ENCODE measurements at places on chromosomes 16 and 17.
A peak's percentile ranks its signal among the peaks of the same experiment; 100 is the strongest.

DNA sequence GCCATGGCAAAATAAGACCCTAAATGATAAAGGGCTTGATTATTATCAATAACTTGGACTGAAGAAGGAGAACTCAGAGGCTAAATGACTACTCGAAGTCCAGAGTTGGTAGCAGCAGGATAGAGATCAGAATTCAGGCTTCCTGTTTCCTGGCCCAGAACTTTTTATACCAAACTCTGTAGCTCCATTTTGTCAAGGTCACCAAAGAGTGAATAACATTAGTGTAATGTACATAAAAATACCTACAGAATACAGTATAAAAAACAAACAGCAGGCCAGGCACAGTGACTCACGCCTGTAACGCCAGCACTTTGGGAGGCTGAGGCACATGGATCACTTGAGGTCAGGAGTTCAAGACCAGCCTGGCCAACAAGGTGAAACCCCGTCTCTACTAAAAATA is 79.0 kb downstream of the ARHGAP17 start:
- peaks cover 34% of the 10 kb centered on the region for H3K36me3 ChIP-seq
- no peak overlapping the region for H3K27ac ChIP-seq
- no peak overlapping the region for H3K4me3 ChIP-seq
- H3K4me1 ChIP-seq = no peaks in the 10 kb centered on the region
- no peaks in the 10 kb centered on the region for H3K27me3 ChIP-seq
- DNase-seq = no peak

GRCh38 chr17:45339646-45340605 is 23.1 kb upstream of the MAP3K14 start:
- H3K4me3 ChIP-seq = no peak overlapping the region
- peaks cover 5% of the 10 kb centered on the region for H3K4me1 ChIP-seq
- H3K36me3 ChIP-seq = no peaks in the 10 kb centered on the region
- no peaks in the 10 kb centered on the region for H3K27me3 ChIP-seq
- no peak for DNase-seq

- no peaks in the 10 kb centered on the region for H3K27me3 ChIP-seq
- no peak overlapping the region for H3K4me3 ChIP-seq
- no peak for DNase-seq
- H3K4me1 ChIP-seq = no peaks in the 10 kb centered on the region
These were observed 36.1 kb upstream of the ATP2C2 start for GRCh38 chr16:84331998-84332780.

GRCh38 chr16:89317101-89317671 is 99.7 kb downstream of the ZNF778 start:
- H3K4me1 ChIP-seq = peaks cover 74% of the 10 kb centered on the region
- H3K27me3 ChIP-seq = no peaks in the 10 kb centered on the region
- H3K27ac ChIP-seq = peak overlapping the region; percentile 98
- no peak overlapping the region for H3K4me3 ChIP-seq

GRCh38 chr17:80716986-80717719 is 172.5 kb downstream of the RPTOR start:
- H3K36me3 ChIP-seq = peaks cover 5% of the 10 kb centered on the region
- no peak overlapping the region for H3K4me3 ChIP-seq
- H3K27ac ChIP-seq = no peak overlapping the region
- no peaks in the 10 kb centered on the region for H3K27me3 ChIP-seq
- peaks cover 21% of the 10 kb centered on the region for H3K4me1 ChIP-seq

DNA sequence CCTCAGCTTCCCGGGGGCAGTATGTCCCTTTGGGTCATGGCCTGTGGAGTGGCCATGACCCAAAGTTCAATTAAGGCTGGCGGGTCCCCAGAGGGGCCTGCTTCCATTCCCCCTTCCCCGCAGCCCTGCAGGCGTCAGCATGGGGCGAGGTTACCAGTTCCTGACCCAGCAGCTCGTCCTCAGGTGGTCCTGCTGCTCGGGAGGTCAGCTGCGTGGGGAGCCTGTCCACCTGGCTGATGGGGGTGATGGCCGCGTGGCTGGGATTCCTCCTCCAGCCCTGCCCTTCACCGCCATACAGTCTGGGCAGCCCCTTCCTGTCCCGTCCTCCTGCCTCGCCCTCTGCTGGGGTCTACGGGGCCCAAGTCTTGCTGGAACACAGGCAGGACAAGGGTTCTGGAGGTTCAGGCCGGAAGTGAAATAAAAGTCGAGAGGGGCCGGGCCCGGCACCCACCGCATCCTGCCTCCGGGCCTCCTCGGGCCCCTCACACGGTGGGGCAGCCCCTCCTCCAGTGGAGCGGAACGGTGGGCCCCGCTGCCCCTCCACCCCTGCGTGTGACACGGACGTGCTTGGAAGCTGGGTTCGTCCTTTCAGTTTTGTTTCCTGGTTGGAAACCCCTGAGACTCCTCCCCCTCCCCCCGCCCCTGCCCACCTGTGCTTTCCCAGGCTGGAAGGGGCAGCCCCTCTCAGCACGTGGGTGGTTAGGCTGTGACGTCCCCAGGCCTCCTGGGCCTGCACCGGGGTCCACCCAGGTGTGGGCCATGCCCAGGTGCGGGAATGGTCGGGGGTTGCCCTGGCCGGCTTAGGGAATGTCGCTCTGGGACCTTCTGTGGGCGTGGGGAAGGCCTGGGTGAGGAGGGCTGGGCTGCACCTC is 6.8 kb downstream of the UBALD2 start:
- H3K36me3 ChIP-seq = peaks cover 21% of the 10 kb centered on the region
- DNase-seq = no peak
- peaks cover 17% of the 10 kb centered on the region for H3K4me1 ChIP-seq
- no peak overlapping the region for H3K4me3 ChIP-seq
- H3K27ac ChIP-seq = no peak overlapping the region

GRCh38 chr17:27530764-27531391 is 74.6 kb downstream of the KSR1 start:
- no peak overlapping the region for H3K4me3 ChIP-seq
- H3K4me1 ChIP-seq = peaks cover 15% of the 10 kb centered on the region
- no peak overlapping the region for H3K27ac ChIP-seq
- no peaks in the 10 kb centered on the region for H3K36me3 ChIP-seq

GRCh38 chr16:1182316-1182671 is 29.4 kb downstream of the CACNA1H start:
- H3K36me3 ChIP-seq = no peaks in the 10 kb centered on the region
- H3K4me1 ChIP-seq = no peaks in the 10 kb centered on the region
- DNase-seq = no peak
- H3K27me3 ChIP-seq = no peaks in the 10 kb centered on the region
- no peak overlapping the region for H3K4me3 ChIP-seq
- no peak overlapping the region for H3K27ac ChIP-seq

- H3K4me1 ChIP-seq = no peaks in the 10 kb centered on the region
- no peaks in the 10 kb centered on the region for H3K36me3 ChIP-seq
- no peak overlapping the region for H3K4me3 ChIP-seq
- H3K27me3 ChIP-seq = no peaks in the 10 kb centered on the region
- DNase-seq = no peak
- no peak overlapping the region for H3K27ac ChIP-seq
These were observed 18.0 kb upstream of the ASGR2 start for GRCh38 chr17:7132511-7133094.

GRCh38 chr17:13400491-13400890 is 201.2 kb downstream of the HS3ST3A1 start:
- H3K4me3 ChIP-seq = no peak overlapping the region
- peaks cover 8% of the 10 kb centered on the region for H3K4me1 ChIP-seq
- DNase-seq = no peak
- no peak overlapping the region for H3K27ac ChIP-seq

GRCh38 chr16:11301645-11302501 is 20.7 kb upstream of the PRM1 start:
- H3K27me3 ChIP-seq = no peaks in the 10 kb centered on the region
- peaks cover 9% of the 10 kb centered on the region for H3K4me1 ChIP-seq
- DNase-seq = no peak
- no peaks in the 10 kb centered on the region for H3K36me3 ChIP-seq
- no peak overlapping the region for H3K27ac ChIP-seq

- no peaks in the 10 kb centered on the region for H3K4me1 ChIP-seq
- H3K4me3 ChIP-seq = no peak overlapping the region
- H3K27me3 ChIP-seq = no peaks in the 10 kb centered on the region
- no peak for DNase-seq
- no peaks in the 10 kb centered on the region for H3K36me3 ChIP-seq
These were observed 441.1 kb upstream of the RBFOX1 start for GRCh38 chr16:6891496-6891895.

DNA sequence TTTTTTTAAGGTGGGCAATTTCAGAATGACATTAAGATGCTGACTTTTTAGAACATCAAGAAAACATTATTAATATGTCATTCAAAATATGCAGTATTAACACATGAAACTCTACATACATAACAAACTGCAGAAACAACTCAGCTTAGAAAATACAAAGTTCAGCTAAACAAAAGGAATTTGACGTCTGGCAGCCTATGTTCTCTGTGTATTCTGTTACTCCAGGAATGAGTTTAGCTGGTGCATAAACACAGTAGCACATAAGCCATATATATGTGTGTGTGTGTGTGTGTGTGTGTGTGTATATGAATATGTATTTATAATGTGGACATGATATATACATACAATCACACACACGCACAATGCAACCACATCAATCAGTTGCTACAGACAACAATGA is 413.5 kb upstream of the PSMD7 start:
- H3K4me3 ChIP-seq = no peak overlapping the region
- no peak overlapping the region for H3K27ac ChIP-seq
- no peak for DNase-seq
- H3K27me3 ChIP-seq = peaks cover 64% of the 10 kb centered on the region

DNA sequence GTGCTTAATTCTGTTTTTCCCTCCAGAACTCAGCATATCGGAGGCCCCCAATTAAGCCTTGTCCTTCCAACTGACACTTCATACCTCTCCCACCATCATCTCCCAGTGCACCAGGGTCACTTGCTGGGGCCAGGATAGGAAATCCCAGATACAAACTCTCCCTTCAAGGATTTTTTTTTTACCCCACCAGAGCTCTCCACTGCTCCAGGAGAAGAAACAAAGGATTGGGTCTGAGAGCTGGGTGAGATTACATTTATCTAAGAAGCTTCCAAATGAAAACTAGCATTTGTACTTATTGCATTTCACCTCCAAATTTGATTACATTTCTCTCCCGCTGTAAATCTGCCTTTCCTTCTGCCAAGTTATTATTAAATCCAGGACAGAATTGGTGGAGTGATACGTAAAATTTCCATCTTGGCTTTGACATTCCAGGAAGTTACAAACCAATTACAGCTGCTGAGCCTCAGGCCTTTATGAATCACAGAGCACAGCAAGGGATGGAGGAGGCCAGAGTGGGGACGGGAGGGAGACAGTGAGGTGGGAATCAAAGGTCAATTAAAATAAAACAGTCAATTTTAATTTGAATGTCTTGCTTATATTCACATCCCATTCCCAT is 123.5 kb downstream of the USP31 start:
- no peak for DNase-seq
- H3K4me3 ChIP-seq = no peak overlapping the region
- H3K27me3 ChIP-seq = no peaks in the 10 kb centered on the region
- H3K36me3 ChIP-seq = no peaks in the 10 kb centered on the region
- H3K27ac ChIP-seq = no peak overlapping the region

GRCh38 chr17:75985986-75986385 is 6.9 kb downstream of the TEN1 start:
- H3K36me3 ChIP-seq = no peaks in the 10 kb centered on the region
- no peak overlapping the region for H3K27ac ChIP-seq
- H3K4me1 ChIP-seq = peaks cover 5% of the 10 kb centered on the region
- H3K27me3 ChIP-seq = no peaks in the 10 kb centered on the region
- DNase-seq = no peak
- no peak overlapping the region for H3K4me3 ChIP-seq

DNA sequence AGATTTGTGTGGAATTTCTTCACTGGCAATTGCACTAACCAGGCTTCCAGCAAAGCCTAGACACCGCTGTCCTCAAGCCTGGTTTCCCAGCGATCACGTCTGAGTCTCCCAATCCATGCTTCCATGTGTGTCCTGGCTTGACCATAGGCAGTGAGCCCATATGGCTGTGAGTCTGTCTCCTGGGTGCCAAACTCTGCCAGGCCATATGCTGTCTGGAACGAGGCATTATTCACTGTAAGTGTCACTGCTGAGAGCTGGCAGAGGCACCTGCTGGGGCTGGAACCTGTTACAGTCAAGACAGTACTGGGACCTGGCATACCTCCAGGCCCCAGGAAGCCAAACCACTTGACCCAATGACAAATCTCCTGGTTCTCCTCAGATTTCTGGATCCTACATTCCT is 60.4 kb downstream of the HS3ST2 start:
- no peak for DNase-seq
- H3K27me3 ChIP-seq = no peaks in the 10 kb centered on the region
- no peak overlapping the region for H3K4me3 ChIP-seq
- H3K36me3 ChIP-seq = no peaks in the 10 kb centered on the region

DNA sequence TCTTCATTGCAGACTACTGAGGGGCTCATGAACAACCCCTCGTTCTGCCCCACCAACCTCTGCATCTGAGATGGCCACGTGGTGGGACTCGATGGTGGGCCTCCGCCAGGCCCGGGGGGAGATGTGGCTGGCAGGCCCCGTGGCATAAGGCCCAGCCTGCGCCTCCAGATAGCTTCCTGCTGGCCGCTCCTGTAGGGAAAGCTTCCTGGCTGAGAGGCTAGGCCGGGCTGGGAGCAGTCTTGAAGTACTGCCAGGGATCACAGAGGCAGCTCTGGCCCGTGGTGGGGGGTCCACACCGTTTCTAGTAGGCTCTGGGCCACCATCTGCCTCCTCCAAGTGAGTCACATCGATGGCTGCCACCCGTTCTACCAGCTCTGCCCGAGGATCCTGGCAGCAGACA is 7.6 kb downstream of the CAMKK1 start:
- DNase-seq = no peak
- peaks cover 25% of the 10 kb centered on the region for H3K4me1 ChIP-seq

DNA sequence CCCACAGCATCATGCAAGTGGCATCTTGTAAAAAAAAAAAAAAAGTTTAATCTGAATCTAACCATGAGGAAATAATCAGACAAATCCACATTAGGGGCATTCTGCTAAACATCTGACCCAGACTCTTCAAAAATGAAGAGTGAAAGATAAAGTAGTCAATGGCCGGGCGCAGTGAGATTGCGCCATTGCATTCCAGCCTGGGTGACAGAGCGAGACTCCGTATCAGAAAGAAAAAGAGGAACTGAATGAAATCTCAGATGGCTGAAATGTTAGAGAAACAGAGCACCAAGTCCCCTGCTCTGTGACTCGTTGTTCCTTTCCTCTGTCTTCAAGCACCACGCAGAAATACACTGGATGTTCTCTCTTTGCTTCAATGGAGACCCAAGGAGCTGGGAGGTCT is 12.7 kb upstream of the RNF135 start:
- H3K36me3 ChIP-seq = no peaks in the 10 kb centered on the region
- H3K4me3 ChIP-seq = no peak overlapping the region
- no peak overlapping the region for H3K27ac ChIP-seq
- H3K4me1 ChIP-seq = no peaks in the 10 kb centered on the region

GRCh38 chr17:66863820-66864219 is 28.9 kb downstream of the CACNG5 start:
- DNase-seq = no peak
- no peak overlapping the region for H3K27ac ChIP-seq
- no peaks in the 10 kb centered on the region for H3K27me3 ChIP-seq
- no peaks in the 10 kb centered on the region for H3K4me1 ChIP-seq
- no peak overlapping the region for H3K4me3 ChIP-seq

GRCh38 chr17:17931159-17931558 is 41.0 kb downstream of the TOM1L2 start:
- H3K4me3 ChIP-seq = no peak overlapping the region
- 0 out of 2 replicates have a peak, but pooled peaks cover 5% of the 10 kb centered on the region for H3K36me3 ChIP-seq
- peak; percentile 6 for DNase-seq
- H3K27me3 ChIP-seq = no peaks in the 10 kb centered on the region
- peaks cover 23% of the 10 kb centered on the region for H3K4me1 ChIP-seq

Data from RWPE2 (cell line).